ENCODE measurements at places on chromosomes 4 and X. TPM values are rescaled to one million over a fixed set of nuclear protein-coding genes. Genes with fewer than 3 reads are reported as not detected.
A peak's percentile ranks its signal among the peaks of the same experiment; 100 is the strongest.

- H3K4me1 ChIP-seq: no peaks in the 10 kb centered on the region
- no peak overlapping the region for H3K27ac ChIP-seq
- H3K4me3 ChIP-seq: no peak overlapping the region
- no peaks in the 10 kb centered on the region for H3K27me3 ChIP-seq
- H3K36me3 ChIP-seq: no peaks in the 10 kb centered on the region
These were observed 264.2 kb upstream of the ETNPPL start for GRCh38 chr4:109027016-109027500.

- peaks cover 16% of the 10 kb centered on the region for H3K36me3 ChIP-seq
- H3K27ac ChIP-seq: peak overlapping the region; percentile 46
- no peaks in the 10 kb centered on the region for H3K4me1 ChIP-seq
- no peaks in the 10 kb centered on the region for H3K27me3 ChIP-seq
These were observed 529 bp downstream of the DHRSX start for GRCh38 chrX:2500091-2500802.

DNA sequence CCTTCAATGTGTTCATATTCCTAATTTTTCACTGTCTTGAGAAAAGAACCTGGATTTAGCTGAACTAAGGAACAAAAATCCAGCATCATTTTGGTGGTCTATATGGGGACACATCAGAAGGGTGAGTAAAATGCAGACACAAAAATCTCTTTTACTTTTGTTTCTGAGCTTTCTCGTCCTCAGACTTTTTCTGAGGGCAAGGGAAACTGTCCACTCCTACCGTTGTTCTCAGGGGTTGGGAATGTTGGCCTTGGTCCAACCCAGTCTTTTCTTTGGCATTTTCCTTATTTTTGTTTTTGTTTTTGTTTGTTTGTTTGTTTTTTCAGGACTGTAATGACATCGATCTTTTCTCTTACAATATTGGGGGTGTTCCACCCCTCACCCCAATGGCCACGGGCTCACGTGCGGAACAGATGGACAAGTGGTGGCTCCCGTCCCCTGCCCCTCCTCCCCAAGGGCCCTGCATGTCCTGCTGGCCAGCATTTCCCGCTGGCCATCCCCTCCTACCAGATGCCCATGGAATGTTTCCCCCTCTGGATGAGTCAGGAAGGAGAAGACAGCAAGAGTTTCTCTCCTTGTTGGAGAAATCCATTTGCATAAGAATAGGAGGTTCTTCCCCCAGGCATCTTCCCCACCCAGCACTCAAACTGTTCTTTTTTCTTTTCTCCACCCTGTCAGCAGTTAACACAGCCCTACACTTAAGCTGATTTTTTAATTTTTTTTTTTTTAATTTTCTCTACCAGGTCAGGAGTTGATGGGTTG is 305.4 kb upstream of the NDST4 start:
- no peak overlapping the region for H3K27ac ChIP-seq
- H3K36me3 ChIP-seq: no peaks in the 10 kb centered on the region
- DNase-seq: no peak

DNA sequence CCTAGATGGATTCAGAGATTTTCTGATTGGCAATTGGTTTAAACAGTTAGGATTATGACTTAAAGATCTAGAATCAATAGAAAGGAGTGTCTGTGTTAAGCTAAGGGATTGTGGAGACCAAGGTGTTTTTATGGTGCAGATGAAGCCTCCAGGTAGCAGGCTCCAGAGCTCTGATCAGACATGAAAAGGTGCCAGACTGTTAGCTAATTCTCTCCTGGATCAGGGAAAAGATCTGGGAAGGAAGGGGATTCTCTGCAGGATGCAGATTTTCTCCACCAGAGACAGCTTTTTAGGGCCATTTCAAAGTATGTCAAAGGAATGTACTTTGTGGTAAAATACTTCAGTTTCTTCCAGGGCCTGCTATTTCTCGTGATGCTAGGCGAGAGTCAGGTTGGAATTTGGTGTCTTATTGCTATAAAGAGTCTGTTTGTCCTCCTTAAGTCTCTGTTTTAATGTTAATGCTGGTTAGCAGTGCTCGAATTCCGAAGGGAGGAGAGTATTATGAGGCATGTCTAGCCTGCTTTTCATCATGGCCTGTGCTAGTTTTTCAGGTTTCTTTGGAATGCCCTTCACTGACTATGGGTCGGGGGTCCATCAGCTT is 12.0 kb upstream of the GPR78 start:
- H3K36me3 ChIP-seq: no peaks in the 10 kb centered on the region
- H3K4me1 ChIP-seq: no peaks in the 10 kb centered on the region
- no peak for DNase-seq
- peaks cover 11% of the 10 kb centered on the region for H3K27me3 ChIP-seq
- H3K4me3 ChIP-seq: no peak overlapping the region
- H3K27ac ChIP-seq: no peak overlapping the region

DNA sequence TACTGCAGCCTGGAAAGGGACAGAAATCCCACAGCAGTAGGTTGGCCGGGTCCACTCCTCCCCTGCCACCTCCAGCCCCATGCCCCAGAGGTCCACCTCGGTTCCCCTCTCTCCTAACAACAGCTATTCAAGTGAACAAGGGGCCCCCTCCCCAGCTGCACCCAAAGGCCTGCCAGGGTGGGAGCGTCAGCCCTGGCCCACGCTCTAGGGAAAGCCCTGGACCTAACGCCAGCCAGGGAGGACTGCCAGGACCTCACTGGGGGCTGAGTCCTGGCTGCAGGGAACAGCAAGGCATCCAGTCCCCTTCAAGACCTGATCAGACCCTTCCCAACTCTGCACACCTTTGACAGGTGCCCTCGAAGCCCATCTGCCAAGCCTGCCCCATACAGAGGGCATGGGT is 13.2 kb downstream of the SLC6A8 start:
- no peak for DNase-seq
- H3K36me3 ChIP-seq: peaks cover 44% of the 10 kb centered on the region
- no peaks in the 10 kb centered on the region for H3K27me3 ChIP-seq
- no peak overlapping the region for H3K27ac ChIP-seq

- H3K27ac ChIP-seq: no peak overlapping the region
- no peaks in the 10 kb centered on the region for H3K27me3 ChIP-seq
- H3K4me3 ChIP-seq: no peak overlapping the region
- no peaks in the 10 kb centered on the region for H3K4me1 ChIP-seq
- DNase-seq: no peak
These were observed 442.9 kb upstream of the CTSO start for GRCh38 chr4:156396534-156396933.

DNA sequence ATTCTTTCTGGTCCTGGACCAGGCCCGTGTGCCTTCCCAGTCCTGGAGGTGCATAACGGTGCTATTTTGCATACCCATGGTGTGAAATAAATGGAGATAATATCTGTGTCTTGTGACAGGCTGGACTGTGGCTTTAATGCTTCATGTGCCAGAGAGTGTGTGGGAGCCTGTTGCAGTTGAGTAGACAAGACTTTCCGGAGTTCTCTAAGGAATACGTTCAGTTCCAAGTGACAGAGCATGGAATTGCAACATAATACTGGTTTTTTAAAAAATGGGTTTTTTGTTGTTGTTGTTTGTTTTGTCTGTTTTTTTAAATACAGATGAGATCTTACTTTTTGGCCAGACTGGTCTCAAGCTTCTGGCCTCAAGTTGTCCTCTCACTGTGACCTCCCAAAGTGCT is 74.0 kb downstream of the HPRT1 start:
- no peak overlapping the region for H3K27ac ChIP-seq
- peaks cover 12% of the 10 kb centered on the region for H3K27me3 ChIP-seq
- H3K36me3 ChIP-seq: no peaks in the 10 kb centered on the region
- no peaks in the 10 kb centered on the region for H3K4me1 ChIP-seq

DNA sequence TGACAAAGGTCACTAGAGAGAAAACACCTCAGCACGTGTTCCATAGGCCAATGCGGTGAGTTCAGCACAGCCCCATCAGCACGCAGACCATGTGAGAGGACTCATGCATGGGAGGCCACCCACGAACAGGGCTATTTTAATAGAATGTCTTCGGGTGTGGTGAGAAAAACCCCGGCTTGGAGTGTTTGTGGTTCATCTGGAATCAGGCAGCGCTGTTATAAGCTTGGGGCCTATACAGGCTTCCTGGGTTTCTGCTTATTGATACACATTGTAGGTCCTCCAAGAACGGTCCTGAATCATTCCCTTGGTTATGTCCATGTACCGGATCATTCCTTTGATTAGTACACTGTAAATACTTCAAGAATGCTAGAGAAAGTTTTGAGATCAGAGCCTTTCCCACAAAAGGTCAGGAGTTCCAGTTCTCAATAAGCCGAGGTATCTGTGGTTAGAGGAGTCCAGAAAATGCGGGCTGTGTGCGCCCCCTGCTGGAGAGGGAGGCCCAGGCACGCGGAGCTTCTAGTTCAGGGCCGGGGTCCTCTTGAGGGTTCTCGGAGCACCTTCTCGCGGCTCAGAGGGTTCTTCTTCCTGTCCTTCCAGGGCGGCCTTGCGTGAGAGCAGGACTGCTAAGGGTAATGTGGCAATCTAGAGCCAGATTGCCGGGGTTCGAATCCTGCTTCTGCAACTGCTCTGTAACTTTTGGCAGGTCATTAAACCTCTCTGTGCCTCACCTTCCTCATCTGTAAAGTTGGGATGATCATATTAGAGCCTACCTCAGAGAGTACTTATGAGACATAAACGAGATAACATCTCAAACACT is 51.8 kb downstream of the TLR10 start:
- H3K27me3 ChIP-seq: no peaks in the 10 kb centered on the region
- no peaks in the 10 kb centered on the region for H3K36me3 ChIP-seq
- peak; percentile 81 for DNase-seq

- peaks cover 5% of the 10 kb centered on the region for H3K4me1 ChIP-seq
- H3K27ac ChIP-seq: no peak overlapping the region
These were observed 399.2 kb downstream of the NLGN4X start for GRCh38 chrX:5829469-5829868.

Gene SLC38A5
- total RNA-seq: 1.4 TPM

DNA sequence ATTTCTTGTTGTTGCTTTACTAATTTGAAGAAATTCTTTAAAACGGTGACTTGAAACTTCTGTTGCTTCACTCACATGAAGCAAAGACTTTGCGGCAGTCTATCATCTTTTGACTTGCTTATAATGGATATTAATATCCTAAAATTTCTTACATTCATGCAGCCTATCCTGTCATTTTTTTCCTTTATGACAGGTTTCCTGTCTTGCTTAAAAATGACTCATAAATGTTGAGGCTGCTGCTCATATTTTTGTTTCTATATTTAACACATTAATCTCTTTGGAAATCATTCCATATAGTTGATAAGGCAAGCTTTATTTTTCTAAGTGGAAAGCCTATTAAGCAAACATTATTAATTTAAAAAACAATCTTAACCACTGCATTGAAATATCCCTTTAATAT is 176.6 kb upstream of the GALNTL6 start:
- H3K4me1 ChIP-seq: no peaks in the 10 kb centered on the region
- DNase-seq: peak; percentile 28
- no peak overlapping the region for H3K27ac ChIP-seq
- no peak overlapping the region for H3K4me3 ChIP-seq
- no peaks in the 10 kb centered on the region for H3K36me3 ChIP-seq
- peaks cover 31% of the 10 kb centered on the region for H3K27me3 ChIP-seq

- H3K4me3 ChIP-seq: no peak overlapping the region
- no peaks in the 10 kb centered on the region for H3K36me3 ChIP-seq
- no peaks in the 10 kb centered on the region for H3K4me1 ChIP-seq
- no peak for DNase-seq
These were observed 43.3 kb upstream of the MAGEA8 start for GRCh38 chrX:149837639-149838038.

- H3K27ac ChIP-seq: no peak overlapping the region
- no peak overlapping the region for H3K4me3 ChIP-seq
- peaks cover 72% of the 10 kb centered on the region for H3K27me3 ChIP-seq
- peak; percentile 66 for DNase-seq
These were observed 113.4 kb upstream of the FAM241A start for GRCh38 chr4:112031712-112032328.

DNA sequence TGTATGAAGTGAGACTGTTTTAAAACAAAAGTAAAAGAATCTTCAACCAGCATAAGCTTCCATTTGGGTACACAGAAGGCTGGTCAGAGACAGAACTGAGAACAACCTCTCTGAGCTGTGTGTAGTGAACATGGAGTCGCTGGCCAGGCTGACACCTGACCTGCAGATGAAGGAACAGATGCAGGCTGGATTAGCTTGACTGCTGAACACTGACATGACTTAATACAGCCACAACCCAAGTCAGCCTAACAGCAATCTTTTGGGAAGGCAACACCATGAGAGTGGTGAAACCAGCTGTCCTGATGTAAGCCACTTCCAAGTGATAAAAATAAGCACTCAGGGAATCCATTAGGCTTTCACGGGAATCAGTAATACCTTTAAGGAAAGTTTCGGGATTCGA is 10.1 kb downstream of the SCARB2 start:
- H3K27me3 ChIP-seq: no peaks in the 10 kb centered on the region
- H3K27ac ChIP-seq: no peak overlapping the region
- no peak for DNase-seq
- peaks cover 16% of the 10 kb centered on the region for H3K36me3 ChIP-seq
- peaks cover 16% of the 10 kb centered on the region for H3K4me1 ChIP-seq

Gene SASH3
- not detected for total RNA-seq

Gene FGB
- not detected for total RNA-seq

DNA sequence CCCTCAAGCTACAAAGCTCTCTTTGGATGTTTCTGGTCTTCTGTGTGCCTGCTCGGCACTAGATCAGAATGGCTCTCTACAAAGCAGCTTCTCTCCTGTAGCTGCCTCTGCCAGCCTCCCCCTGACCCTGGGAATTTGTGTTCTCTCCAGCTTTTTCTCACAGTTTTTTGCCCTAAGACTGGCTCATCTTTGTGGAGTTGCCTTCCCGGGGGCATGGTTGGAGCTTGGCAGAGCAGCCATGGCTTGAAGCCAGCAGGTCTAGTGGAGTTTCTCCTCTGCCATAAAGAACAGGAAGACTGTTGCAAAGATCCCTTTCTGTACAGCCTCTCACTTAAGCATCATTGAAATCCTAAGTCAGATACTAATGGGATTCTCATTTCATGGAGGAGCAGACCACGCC is 163.3 kb upstream of the MAMLD1 start:
- no peaks in the 10 kb centered on the region for H3K27me3 ChIP-seq
- H3K4me1 ChIP-seq: peaks cover 47% of the 10 kb centered on the region
- DNase-seq: peak; percentile 62
- H3K4me3 ChIP-seq: no peak overlapping the region
- H3K27ac ChIP-seq: peak overlapping the region; percentile 61
- H3K36me3 ChIP-seq: peaks cover 4% of the 10 kb centered on the region

Gene NKX6-1
- 1.1 TPM for total RNA-seq

GRCh38 chr4:786074-786741 is 39.7 kb downstream of the CPLX1 start:
- H3K4me3 ChIP-seq: no peak overlapping the region
- peak overlapping the region; percentile 35 for H3K27ac ChIP-seq
- no peaks in the 10 kb centered on the region for H3K27me3 ChIP-seq
- H3K4me1 ChIP-seq: peaks cover 6% of the 10 kb centered on the region
- DNase-seq: no peak
- no peaks in the 10 kb centered on the region for H3K36me3 ChIP-seq

DNA sequence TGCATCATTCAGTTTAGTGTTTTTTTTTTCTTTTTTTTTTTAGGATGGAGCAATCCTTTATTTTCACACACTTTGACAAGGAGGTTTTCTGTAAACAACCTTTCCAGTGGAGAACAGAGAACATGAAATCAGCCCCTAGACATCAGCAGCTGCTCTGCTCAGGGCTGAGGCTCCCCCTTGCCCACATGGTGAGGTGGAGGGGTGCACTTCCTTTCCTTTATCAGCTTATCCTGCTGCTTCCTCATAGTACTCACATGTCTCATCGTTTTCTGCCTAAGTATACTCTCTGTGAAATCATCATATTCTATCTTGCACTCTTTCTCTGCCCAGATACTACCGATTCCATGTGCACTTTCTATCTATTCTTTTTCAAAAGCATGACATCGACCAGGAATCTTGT is 47.6 kb upstream of the PRSS12 start:
- H3K27me3 ChIP-seq: no peaks in the 10 kb centered on the region
- no peak overlapping the region for H3K4me3 ChIP-seq

- H3K4me3 ChIP-seq: no peak overlapping the region
- H3K27me3 ChIP-seq: no peaks in the 10 kb centered on the region
- peak; percentile 43 for DNase-seq
- no peaks in the 10 kb centered on the region for H3K36me3 ChIP-seq
These were observed 31.7 kb upstream of the SPRY1 start for GRCh38 chr4:123364906-123365305.
